GM03348 (cell line): ENCODE measurements at places on chromosomes 6 and 20.
A peak's percentile ranks its signal among the peaks of the same experiment; 100 is the strongest.

DNA sequence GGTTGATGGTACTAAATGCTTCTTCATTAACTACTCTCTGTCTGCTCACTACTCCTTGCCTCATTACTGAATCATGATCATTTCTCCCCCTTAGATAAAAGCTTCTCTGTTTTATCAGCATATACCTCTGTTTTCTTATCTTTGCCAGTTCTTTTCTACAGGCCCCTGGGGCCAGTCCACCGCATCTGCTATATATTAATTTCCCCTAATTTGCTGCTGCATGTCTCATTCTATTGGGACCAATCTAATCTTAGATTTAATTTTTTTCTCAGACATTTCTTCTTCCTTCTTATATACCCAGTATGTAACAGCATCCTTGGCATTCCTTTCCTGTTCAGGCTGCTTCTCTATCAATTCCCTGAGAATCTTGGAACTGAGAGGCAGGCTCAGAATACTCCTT is 51.2 kb downstream of the GRIK2 start:
- no peak for DNase-seq

DNA sequence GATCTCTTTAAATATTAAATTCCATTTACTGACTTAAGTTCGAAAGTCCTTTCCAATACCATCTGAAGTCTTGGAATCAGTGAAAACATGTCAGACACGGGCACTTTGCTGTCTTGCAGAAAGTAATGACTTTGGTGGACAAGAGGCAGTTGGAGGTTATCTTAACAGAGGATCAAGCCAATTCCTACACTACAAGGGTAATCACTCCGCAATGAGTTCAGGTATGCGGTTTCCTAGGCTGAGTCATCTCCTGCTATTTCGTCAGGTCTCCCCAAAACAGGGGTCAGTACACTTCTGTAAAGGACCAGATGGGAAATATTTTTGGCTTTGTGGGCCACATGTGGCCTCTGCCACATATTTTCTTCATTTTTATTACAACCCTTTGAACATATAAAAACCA is 656.6 kb downstream of the KIF16B start:
- no peak for DNase-seq

DNA sequence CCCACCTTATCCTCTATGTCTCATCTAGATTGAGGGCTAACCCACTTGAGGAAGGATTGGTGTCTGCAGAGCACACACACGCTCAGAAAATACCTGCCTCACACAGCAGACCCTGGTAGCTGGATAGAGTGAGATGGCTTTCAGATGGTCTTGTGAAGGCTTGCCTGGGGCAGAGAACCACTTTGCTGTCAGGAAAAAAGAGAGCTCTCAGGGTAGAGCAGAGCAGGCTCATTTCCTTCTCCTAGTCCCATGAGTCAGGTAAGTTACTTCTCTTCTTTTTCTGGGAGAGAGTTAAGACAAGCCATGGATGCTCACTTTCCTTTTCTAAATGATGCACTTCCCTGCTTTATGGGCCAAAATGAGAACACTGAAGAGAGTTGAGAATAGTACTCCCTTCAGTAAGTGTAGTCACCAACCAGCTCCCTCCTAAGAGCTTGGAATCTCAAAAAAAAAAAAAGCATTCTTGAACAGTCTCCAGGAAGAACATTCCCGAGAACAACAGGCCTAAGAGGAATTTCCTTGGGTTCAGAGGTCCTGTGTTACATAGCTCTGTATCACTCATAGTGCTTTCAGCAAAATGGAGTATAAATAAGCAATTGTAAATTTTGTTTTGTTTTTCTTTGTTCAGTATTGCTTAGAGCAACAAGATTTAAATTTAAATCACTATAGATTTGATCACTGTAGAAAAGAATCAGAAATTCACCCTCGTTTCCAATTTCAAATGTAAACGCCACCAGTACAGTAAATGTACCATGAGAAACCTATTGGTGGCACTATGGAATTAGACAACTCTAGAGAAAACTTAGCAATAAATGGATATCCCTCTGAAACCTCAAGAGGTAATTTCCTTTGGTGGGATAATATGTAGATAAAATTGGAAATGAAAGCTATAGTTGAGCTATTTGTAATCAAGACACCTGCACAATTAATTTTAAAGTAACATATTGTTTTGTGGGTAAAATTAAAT is 530.3 kb downstream of the RFPL4B start:
- peak; percentile 88 for DNase-seq

DNA sequence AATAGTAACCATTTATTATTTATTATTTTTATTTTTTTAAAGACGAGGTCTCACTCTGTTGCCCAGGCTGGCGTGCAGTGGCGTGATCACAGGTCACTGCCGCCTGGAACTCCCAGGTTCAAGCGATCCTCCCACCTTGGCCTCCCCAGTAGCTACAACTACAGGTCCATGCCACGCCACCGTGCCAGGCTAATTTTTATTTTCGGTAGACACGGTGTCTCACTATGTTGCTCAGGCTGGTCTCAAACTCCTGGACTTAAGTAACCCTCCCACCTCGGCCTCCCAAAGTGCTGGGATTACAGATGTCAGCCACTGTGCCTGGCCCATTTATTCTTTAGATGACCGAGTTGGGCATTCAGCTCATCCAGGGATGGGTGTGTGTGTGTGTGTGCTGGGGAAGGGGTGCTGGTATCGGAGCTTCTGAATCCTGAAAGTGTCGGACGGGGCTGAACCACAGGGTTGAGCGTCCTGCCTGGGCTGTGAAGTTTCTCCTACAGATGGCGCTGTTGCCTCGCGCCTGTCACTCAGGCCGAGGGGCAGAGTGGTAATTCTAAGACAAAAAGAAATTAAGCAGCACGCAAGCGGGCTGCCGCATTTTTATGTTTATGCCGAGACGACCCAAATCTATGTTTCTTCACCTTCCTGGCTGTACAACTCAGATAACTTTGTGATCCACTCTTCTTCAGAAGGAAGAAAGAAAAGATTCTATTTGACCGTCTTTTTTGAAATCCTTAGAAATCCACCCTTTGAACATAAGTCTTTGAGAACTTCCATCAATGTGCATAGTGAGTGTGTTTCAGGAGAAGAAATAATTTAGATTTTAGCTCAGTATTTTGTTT is 252.8 kb downstream of the CDH26 start:
- DNase-seq, result peak; percentile 87

GRCh38 chr6:29907637-29908340 is 34.5 kb upstream of the HLA-A start:
- no peak for DNase-seq

- DNase-seq, result no peak
These were observed 12.3 kb downstream of the PCK1 start for GRCh38 chr20:57573242-57573641.

GRCh38 chr6:159023893-159024292 is 20.9 kb downstream of the TAGAP start:
- no peak for DNase-seq

- peak; percentile 30 for DNase-seq
These were observed 75.1 kb upstream of the ATXN1 start for GRCh38 chr6:16836144-16836981.

- DNase-seq, result no peak
These were observed 8.2 kb upstream of the STMND1 start for GRCh38 chr6:17093686-17094085.
